CD8-positive, alpha-beta memory T cell (primary cell): ENCODE measurements at places on chromosomes 2 and 18. TPM values are rescaled to one million over a fixed set of nuclear protein-coding genes. Genes with fewer than 3 reads are reported as not detected.
A peak's percentile ranks its signal among the peaks of the same experiment; 100 is the strongest.

- DNase-seq, result peak; percentile 84
Measured at GRCh38 chr2:144183727-144184126, 336.2 kb downstream of the ZEB2 start.

DNA sequence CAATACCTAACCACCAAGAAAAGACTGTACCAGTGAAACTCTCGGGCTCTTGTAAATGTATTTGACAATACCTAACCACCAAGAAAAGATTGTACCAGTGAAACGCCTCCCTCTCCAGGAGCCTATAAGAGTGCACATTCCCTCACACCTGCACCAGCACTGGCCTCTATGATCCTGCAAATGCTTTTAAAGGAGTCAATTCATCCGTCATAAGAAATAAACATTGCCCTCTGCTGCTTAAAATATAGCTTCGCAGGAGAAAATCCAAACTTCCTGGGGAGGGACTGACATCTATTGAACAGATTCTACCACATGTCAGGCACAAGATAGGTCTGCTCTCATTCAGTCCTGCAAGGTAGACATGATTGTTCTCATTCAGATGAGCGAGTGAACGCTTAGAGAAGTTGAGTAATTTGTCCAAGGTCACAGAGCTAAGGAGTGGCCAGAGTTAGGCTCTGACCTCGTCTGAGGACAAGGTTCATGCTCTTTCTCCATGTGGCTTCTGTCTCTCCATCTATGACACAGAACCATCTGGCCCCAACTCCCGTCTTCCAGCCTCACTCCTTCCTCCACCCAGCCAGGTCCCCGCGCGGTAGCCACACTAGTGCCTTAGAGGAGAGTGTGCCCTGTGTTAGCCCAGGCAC, 38.7 kb downstream of the MCFD2 start:
- no peak for DNase-seq

- DNase-seq, result no peak
Measured at GRCh38 chr18:69622184-69622583, 221.5 kb downstream of the DOK6 start.

GRCh38 chr2:26168785-26169184, 4.1 kb upstream of the GAREM2 start:
- no peak for DNase-seq

GRCh38 chr2:120577721-120578295, 157.9 kb upstream of the GLI2 start:
- DNase-seq, result no peak

- DNase-seq, result no peak
Measured at GRCh38 chr2:54099829-54100585, 15.4 kb upstream of the ACYP2 start.

- no peak for DNase-seq
Measured at GRCh38 chr2:61493523-61493942, 22.6 kb upstream of the USP34 start.

Gene LIMS4
- polyA plus RNA-seq, result 2.1 TPM

Gene FABP1
- polyA plus RNA-seq, result not detected

Gene PIEZO2
- polyA plus RNA-seq, result not detected

Gene PROM2
- not detected for polyA plus RNA-seq

Gene CFAP221
- not detected for polyA plus RNA-seq

Gene SGO2
- polyA plus RNA-seq, result 3.5 TPM

Gene ASTL
- 0.49 TPM for polyA plus RNA-seq

Gene CXCR1
- polyA plus RNA-seq, result 1.1 TPM

Gene CCDC74B
- 0.59 TPM for polyA plus RNA-seq

Gene LDLRAD4
- 8.1 TPM for polyA plus RNA-seq
